GM13976 (cell line): ENCODE measurements at places on chromosomes 1 and 21.

DNA sequence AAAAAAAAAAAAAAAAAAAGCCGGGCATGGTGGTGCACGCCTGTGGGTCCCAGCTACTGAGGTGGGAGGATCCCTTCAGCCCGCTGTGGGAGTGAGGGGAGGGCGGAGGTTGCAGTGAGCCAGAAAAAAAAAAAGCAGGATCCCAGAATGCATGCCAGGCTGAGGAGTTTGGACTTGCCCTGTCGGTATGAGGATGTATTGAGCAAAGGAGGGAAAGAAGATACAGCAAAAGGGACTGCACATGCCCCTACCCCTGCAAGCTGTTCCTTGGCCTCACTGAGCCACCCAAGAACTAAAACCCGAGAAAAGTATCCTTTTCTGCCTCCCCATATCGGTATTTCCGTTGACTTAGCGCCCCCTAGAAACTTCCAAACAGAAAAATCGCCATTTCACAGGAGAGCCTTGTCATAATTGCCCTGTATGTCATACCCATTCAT, 1.3 kb upstream of the GPATCH4 start:
- no peak for DNase-seq

DNA sequence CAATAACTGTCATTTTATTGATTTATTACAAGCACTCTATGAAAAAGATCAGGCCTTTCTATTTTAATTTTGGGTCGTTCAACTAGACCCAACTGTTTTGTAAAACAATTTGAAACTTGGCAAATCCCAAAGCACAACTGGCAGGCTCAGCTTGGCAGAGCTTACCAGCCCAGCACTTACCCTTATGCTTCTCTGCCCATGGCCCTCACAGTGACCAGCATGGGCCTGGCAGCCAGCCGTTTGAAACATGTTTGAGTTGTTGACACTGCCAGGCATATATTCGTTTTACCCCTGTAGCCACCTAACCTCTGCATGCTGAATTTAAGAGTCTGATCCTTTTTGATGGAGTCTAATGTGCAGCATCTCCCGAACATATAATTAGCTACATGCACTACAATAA, 796.7 kb upstream of the ADGRL2 start:
- DNase-seq: no peak

DNA sequence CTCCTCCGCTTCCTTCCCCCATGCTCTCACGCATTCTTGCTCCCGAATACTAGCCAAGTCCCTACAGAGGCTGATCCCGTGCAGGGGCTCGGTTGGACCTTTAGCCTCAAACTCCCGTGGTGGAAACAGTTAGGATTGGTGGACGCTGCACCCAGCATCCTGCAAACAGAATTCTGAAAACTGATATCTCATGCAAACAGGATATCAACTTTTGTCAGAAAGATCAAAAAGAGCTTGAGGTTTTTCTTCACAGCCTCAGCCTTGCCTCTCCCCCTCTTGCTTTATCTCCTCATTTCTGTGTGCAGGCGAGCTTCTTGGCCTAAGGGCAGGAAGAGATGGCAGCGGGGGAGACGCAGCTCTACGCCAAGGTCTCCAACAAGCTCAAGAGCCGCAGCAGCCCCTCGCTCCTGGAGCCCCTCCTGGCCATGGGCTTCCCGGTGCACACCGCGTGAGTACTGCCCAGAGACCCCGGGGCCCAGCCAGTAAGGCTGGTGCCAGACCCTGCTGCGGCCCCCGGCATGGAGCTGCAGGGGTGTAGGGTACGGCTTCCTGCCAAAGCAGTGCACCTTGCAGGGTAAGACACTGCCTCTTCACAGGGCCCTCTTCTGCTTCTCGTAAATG, at the start of gene UBASH3A:
TSS of gene UBASH3A (plus strand) at position 292 of the 621 bp plus-strand sequence. CDS start at position 336, 44 bp downstream.
- DNase-seq: no peak

DNA sequence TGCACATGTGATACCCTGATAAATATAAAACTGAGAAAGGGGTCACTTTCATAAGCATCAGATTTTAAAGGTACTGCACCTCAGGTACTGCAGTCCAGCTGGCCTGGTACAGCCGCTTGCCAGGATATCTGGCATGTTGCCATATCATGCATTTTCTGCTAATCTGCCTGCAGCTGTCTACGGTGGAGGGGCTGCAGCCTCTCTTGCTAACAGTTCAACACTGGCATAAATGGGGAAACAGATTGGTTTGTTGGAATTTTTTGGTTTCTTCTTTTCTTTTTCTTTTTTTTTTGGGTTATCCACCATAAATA, 71.5 kb downstream of the MIS18A start:
- DNase-seq: no peak

DNA sequence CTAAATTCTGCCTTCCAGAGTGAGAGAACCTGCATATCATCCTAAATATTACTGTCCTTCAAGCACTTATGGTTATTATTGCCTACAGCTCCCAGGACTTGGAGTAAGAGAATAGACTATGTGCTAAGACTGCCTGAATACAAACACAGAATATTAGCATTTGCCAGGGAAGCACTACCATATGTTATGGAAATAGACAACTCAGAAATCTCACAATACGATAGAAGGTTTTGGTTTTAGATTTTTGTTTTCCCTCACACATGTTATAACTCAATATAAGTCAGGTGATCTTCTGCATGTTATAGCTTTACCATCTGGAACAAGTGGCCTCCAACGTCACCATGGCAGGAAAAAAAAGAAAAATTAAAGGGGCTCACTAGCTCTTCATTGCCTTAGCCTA, 413.9 kb downstream of the LRRIQ3 start:
- no peak for DNase-seq

DNA sequence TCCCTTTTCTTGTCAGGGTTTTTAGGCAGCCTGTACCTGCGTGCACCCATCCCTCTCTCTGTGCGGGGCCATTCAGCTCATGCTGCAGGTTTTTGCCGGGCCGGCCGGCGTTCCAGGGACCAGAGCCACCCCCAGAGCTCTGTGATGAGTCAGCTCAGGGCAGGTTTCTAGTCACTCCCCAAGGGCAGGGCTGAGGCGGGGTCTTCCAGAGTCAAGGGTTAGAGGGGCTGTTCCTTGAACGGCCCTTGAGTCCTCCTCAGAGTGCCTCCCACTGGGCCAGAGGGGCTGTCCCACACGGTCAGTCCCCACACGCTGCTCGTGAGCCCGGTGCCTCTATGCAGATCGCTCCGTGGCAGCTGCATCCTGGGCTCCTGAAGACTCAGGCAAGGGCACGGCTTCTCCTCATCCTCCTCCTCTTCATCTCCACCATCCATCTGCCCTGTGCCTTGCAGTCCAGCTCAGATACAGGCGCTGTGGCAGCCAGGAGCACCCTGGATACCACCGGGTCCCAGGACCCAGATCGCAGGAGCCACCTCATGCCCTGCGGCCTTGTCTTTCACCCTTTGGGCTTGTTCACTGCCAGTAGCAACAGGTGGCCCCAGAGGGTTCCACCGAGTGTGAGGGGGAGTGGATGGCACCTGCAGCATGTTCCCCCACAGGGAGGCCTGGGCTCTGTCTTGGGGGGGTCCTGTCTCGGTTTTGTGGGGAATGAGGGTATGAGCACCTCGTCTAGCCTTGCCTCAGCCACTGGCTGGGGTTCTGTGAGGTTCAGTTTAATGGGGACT, 17.4 kb downstream of the SLX9 start:
- no peak for DNase-seq

DNA sequence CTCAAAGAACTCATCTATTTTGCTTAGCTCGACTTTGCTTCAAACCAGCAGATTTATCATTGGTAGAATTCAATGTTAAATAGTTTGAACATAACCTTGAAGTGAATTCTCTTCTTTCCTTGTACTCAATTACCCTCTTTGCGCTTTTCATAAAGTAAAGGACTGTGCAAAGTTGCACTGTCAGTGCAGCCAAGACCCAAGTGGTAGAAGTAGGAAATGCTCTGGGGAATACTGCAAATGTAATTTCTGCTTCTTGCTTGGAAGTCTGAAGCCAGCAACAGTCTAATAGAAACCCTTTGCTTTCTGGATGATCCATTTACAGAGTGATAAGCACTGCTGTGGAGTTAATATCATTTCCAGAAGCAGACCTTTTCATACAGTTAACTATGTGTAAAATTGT, 936.7 kb upstream of the TMPRSS15 start:
- DNase-seq: no peak
